NCI-H524 (cell line): ENCODE measurements at places on chromosomes 7 and 10.
A peak's percentile ranks its signal among the peaks of the same experiment; 100 is the strongest.

DNA sequence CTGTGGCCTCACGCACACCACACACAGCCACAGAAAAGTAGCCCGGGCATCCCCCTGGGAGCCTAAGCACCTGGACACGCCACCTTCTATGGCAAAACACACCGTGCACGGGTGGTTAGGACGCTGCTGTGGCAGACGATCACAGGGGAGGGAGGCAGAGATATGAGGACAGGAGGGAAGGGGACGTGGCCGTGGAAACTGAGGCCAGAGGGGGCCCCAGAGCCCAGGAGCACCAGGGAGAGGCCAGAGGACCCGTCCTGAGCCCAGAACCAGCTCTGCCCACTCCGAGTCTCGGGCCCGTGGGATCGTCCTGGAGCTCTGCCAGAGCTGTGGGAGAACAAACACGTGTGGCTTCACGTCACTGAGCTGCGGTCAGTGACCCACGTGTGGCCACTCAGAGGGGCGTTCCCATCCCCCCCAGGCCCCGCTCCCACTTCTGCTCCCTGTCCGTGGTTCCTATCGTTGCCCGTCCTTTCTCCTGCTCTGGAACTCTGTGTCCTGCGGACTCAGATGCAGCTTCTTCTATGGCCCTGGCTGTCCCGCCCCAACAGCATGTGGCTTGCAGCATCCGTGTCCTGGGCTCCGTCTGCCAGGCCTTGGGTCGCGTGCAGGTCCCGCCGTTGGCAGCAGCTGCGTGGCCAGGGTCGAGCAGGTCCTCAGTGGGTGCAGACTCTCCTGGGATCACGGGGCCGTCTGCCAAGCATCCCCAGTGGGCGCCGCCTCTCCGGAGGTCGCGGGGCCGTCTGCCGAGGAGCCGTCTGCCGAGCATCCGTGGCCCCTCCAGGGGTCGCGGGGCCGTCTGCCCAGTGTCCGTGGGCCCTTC, 31.0 kb downstream of the GET4 start:
- no peak for DNase-seq

DNA sequence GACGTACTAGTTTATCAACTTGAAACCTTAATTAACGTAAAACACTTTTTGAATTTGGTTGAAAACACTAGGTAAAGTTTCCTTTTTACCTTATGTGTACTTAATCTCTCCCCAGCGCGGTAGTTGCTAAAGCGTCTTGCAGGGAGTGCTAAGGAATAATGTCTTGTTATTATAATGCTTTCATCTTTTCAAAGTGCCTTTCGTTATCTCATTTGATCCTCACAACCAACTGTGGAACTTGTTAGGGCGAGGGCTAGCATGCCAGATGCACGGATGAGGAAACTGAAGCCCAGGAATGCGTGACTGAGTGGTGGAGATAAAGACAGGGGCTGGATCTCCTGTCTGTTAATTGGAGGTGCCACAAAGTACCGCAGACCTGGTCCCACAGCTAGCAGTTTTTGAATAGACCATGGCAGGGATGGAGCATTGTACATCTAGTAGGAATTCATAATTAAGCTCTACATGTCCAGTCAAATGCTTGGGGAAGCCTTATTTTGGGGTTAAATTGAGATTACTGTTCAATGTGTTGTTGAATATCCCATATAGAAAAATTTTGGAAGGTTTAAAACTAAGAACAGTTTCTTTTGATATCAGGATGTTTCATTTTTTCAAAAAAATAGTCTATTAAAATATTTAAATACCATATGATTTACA, 234.3 kb downstream of the SH2D4B start:
- no peak for DNase-seq

DNA sequence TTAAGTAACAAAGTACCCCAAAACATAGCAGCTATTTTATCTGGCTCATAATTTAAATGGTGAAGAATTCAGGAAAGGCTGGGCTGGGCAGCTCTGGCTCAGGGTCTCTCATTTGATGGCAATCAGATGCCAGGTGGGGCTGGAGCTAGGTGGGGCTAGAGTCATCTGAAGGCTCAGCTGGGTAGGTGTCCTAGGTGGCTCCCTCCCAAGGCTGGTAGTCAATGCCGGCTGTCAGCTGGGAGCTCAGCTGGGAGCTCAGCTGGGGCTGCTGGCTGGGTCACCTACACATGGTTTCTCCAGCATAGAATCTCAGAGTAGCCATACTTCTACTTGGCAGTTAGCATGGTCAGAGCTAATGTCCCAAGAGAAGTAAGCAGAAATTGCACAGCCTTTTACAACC, 34.1 kb downstream of the OSBPL3 start:
- DNase-seq = no peak

GRCh38 chr7:115032715-115033703, 111.1 kb downstream of the MDFIC start:
- DNase-seq = no peak

GRCh38 chr10:91944880-91945630, 21.5 kb downstream of the BTAF1 start:
- DNase-seq = no peak

DNA sequence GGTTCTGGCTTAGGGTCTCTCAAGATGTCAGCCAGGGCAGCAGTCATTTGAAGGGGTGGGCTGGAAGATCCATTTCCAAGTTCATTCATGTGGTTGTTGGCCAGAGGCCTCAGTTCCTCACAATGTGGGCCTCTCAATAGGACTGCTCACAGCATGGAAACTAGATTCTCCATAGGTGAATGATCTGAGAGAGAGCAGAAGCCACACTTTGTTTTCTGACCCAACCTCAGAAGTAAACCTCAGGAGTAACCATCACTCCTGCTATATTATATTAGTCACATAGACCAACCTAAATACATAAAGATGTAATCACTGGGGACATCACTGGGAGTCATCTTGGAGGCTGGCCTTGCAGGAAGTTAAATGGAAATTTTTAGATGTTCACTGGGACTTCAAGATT, 42.2 kb downstream of the GBF1 start:
- no peak for DNase-seq

DNA sequence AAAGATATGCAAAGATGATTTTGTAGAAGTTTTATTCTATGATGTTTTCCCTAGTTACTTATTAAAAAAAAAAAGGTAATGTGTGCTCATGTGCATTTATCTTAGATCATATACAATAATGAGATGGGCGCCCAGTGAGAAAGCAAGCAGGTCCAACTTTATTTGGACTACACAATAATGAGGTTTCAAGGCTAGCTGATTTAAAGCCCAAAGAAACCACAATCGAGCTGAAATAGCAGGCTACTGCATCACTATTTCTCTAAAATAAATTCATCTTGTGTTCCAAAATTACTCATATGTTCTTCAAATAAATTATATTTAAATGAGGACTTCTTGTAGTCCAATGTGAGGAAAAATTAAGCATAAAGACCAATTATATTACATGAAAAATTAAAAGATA, 110.1 kb downstream of the JMJD1C start:
- no peak for DNase-seq

GRCh38 chr7:31371621-31372020, 31.1 kb upstream of the NEUROD6 start:
- no peak for DNase-seq

- no peak for DNase-seq
Observed at GRCh38 chr7:158014976-158015375, 572.6 kb downstream of the PTPRN2 start.

DNA sequence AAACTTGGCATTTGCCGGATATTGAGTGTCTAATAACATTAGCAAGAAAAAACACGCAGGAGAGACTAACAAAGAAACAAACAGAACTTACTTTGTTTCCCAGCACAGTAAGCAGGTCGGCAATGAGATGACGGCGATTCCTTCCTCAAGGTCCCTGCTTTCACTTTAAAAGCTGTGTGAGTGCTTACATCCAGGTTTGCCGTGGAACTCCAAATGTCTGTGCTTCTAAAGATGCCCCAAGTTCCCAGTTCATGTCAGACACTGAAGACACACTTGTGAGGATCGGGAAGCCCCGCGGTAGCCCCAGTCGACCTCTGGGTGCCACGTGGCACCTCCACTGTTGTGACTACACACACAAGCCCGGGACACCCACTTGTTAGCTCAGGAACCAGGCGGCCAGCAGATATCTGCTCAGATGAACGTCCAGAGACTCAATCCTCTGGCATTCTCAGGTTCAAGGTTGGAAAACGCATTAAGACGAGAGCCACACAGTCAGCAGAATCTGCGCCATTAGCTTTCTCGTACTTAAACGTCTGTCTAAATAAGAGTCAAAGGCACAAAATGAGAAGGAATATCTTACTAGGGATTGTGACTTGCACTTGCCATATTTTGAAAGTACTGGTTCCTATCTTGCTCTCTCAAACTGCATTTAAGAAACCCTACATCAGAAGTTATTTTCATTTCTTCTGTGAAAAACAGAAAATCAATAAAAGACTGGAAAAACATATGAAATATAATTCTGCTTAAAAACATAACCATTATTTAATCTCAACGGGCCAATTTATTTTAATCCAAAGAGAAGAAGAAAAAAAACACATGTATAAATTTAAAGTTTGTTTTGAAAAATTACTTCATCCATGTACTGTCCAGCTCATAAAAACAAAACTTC, 207.6 kb upstream of the KLF14 start:
- peak; percentile 46 for DNase-seq

GRCh38 chr7:154965014-154965413, 37.9 kb downstream of the PAXIP1 start:
- no peak for DNase-seq

- DNase-seq = no peak
Observed at GRCh38 chr7:69722843-69723242, 124.6 kb downstream of the AUTS2 start.
